Mucosa of descending colon (tissue), 3 donors: ENCODE measurements at places on chromosomes 12 and 14. TPM values are rescaled to one million over a fixed set of nuclear protein-coding genes. Genes with fewer than 3 reads are reported as not detected.

- DNase-seq = peak; percentile 88
These were observed 15.8 kb downstream of the CD9 start for GRCh38 chr12:6215932-6216494.

DNA sequence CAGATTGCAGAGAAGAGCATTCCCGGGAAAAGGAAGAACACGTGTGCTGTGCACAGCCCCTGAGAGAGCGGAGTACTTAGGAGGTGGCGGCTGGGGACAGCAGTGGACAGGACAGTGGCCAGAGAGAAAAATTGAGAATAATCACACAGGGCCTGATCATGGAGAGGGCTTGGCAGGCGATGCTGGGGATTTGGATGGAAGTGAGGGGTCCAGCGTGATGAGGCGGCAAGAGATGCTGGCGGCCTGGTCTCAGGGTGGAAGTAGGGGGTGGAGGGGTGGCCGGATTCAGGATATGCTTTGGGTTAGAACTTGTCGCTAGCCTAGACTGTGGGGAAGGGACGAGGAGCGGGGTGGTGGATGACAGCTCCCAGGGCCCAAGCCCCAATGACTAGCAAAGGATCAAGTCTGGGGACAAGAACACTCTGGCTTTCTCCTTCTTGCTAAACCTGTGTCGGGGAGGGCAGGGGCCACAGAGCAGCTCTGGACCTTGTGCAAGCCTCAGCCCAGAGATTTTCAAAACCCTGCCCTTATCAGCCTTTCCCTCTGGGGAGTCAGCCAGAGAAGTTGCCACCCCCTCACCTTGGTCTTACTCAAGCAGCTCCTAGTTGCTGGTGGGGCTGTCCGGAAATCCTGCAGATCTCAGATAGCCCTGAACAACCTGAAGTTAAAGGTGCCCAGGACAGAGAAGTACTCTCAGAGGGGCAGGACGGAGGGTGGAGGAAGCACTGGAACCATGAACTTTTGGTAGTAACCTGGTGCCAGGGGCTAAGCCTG, 1.3 kb downstream of the HVCN1 start:
- no peak for DNase-seq

DNA sequence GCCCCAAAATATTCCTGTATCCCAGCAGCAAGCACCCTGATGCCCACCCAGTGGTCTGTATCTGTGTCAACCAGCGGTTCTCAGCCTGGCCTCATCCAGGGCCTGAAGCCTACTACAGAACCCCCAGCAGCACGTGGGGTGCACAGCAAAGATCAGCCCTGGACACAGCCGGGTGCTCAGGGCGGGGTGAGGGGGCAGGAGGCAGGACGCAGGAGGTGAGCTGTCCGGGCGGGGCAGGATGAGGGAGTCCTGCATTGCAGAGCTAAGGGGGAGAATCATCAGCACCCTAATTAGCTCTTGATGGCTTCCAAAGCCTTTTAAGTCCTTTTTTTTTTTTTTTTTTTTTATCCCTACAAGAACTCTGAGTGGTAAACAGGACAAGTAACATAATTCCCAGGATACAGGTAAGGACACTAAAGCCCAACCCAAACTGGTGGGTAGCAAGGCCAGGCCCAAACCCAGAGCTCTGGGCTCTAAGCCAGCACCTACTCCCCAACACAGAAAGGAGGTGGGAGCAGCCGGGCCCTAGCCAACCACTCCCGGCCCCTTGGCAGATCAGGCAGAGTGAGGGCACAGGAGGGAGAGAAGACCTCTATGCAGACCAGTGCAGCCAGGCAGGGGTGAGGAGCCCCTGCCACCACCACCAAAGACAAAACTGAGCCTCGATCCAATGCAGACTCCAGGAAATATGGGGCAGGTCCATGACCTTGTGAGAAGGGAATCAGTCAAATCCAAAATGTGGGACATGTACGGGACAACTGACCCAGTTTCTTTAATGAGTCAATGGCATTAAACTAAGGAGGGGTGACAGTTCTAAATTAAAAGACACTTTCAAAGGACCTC, 32.3 kb upstream of the EIF5 start:
- DNase-seq = no peak

Gene HOXC6
- total RNA-seq = 0.22 TPM
